Activated naive CD4-positive, alpha-beta T cell treated with Interleukin-2 at 50 U/mL for 16 hours (primary cell): ENCODE measurements at places on chromosomes 16 and 17.
A peak's percentile ranks its signal among the peaks of the same experiment; 100 is the strongest.

DNA sequence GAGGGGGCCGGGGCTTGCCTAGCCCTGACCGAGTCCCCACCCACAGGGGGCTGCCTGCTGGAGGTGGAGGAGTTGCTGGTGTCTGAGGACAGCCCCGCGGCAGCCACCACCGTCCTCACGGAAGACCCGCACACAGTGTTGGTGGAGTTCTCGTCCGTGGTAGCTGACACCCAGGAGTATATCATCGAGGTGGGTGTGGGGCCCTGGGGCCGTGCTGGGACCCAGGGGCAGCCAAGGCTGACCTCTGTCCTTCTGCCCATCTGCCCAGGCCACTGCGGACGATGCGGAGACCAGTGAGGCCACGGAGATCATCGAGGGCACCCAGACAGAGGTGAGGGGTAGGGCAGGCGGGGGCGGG, 1.5 kb upstream of the DNASE1L2 start:
- no peak for DNase-seq

GRCh38 chr17:36468903-36469635, 17.4 kb upstream of the ZNHIT3 start:
- DNase-seq, result no peak

DNA sequence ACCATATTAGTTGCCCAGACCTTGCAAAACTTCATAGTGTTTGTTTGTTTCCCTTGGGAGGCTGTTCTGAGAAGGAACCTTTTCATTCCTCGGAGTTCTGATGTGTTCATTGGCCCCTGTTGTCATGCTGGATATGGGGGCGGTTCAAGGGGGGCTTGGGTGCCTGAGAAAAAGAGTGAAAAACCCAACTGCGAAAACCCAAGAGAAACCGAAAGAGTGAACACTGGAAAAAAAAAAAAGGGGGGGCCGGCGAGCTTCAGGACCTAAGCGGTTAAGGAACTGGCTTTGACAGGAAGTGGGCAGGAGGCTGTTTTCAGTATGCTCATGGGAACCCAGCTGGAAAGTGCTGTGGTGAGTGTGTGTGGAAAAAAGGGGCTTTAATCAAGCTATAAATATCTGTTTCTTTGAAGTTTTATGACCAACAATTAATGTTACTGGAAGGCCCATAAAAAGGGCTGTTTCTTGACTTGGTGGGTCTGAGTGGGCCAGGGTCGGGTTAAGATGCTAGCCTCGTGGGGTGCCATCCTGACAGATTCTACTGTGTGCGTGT, 510.7 kb downstream of the MAF start:
- DNase-seq, result peak; percentile 68

GRCh38 chr16:12449795-12450194, 353.9 kb downstream of the CPPED1 start:
- DNase-seq, result peak; percentile 11

- DNase-seq, result no peak
Measured at GRCh38 chr17:72997559-72997958, 94.9 kb downstream of the SLC39A11 start.

DNA sequence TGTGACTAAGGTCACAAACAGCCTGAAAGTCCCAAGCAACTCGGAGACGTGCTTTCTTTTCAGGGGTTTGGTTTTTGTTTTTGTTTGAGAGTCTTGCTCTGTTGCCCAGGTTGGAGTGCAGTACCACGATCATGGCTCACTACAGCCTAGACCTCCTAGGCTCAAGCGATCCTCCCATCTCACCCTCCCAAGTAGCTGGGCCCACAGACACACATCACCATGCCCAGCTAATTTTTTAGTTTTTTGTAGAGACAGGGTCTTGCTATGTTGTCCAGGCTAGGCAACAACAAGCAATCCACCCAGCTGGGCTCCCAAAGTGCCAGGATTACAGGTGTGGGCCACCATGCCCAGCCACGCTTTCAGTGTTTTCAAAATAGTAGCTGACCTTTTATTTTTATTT, 19.8 kb upstream of the GGA2 start:
- DNase-seq, result no peak

DNA sequence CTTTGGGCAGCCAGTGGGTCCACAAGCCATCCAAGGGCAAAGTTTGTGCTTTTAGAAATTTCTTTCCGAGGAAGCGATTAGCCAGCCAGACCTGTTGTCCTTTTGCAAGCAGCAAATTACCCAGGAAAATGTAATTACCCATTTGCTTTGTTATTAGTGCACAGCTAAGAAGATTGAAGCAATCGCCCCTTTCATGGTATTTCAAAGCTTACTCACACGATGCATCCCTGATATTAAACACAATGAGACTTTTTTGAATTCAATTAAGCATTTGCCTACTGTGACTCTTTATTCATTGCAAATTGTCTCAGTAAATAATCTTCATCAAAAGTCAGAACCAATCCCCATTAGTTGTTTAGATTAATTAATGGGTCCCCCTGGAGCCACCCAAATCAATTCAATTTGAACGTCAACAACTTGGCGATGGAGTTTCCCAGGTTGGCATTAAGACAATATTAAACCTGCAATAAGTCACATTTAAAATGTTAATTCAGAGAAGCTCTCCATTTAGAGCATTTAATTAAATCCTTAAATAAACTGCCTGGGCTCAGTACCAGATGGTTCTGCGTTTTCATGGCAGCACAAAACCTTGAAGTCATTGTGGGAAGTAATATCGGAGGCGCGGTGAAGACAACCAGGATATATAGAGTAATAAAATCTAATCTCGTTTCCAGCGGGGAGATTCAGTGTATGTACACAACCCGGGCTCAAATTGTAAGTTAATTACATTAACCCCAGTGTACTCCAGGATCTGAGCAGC, 366.2 kb upstream of the TNRC6C start:
- DNase-seq, result no peak

GRCh38 chr17:44558334-44558709, 1.0 kb downstream of the FZD2 start:
- DNase-seq, result no peak

- DNase-seq, result no peak
Measured at GRCh38 chr16:64162613-64163375, 959.1 kb downstream of the CDH11 start.
